Glutamatergic neuron (in vitro differentiated cells): ENCODE measurements at places on chromosomes 1 and 21. TPM values are rescaled to one million over a fixed set of nuclear protein-coding genes. Genes with fewer than 3 reads are reported as not detected.
A peak's percentile ranks its signal among the peaks of the same experiment; 100 is the strongest.

Gene RHCE
- total RNA-seq: 1.2 TPM

DNA sequence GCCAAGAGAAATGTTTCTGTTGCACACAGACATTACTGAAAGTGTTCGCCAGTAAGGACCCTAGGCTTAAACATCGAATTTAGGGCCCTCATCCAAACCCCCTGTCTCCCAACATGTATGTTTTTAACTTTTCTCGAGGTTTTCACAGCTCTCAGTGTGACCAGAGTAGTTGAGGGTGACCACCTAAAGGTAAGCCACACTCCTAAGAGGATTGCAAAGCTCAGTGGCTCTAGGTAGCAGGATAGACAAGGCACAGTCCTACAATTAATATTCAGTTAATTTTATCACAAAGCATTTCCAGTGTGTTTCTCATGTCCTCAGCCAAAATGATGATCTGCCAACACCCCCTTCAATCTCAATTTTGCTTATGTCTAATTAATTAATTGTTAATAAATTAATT, 695 bp upstream of the ALG14 start:
- peaks cover 3% of the 10 kb centered on the region for H3K27me3 ChIP-seq
- H3K36me3 ChIP-seq: no peaks in the 10 kb centered on the region
- peak overlapping the region; percentile 82 for H3K27ac ChIP-seq
- H3K4me1 ChIP-seq: peaks cover 2% of the 10 kb centered on the region

- H3K27ac ChIP-seq: peak overlapping the region; percentile 11
- no peak for DNase-seq
- H3K4me1 ChIP-seq: peaks cover 11% of the 10 kb centered on the region
- H3K36me3 ChIP-seq: peaks cover 17% of the 10 kb centered on the region
- peaks cover 14% of the 10 kb centered on the region for H3K27me3 ChIP-seq
These were observed 237.9 kb downstream of the FOXD2 start for GRCh38 chr1:47675721-47676120.

- H3K27ac ChIP-seq: no peak overlapping the region
- H3K4me1 ChIP-seq: peaks cover 5% of the 10 kb centered on the region
- DNase-seq: no peak
- no peaks in the 10 kb centered on the region for H3K36me3 ChIP-seq
- H3K27me3 ChIP-seq: no peaks in the 10 kb centered on the region
These were observed 58.0 kb upstream of the CTPS1 start for GRCh38 chr1:40921522-40921921.

DNA sequence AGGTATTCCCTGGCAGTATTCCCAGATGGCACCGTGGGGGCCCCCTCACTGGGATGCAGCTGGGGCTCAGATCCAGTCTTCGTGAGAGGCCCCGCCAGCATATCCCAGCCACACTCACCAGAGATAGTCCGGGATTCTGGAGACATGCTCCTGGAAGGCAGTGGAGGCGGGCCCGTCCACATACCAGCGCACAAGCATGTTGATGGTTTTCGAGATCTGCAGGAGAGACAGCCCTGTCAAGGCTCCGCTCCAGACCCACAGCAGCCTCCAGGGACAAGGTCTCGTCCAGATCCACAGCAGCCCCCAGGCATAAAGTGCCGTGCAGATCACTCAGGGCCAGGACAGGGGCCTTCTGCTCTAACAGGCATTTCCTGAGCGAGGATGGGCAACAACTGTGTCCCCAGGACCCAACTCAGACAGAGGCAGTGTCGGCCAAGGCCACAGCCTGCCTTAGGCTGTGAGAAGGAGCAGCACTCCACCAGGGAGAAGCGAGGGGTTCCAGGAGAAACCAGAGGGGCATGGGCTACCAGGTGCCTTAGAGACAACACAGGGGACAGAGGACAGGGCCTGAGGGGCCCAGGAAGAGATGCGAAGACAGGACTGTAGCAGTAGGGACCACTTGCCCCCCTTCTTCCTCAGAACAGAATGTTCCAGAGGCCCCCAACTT, 14.8 kb downstream of the LSS start:
- H3K36me3 ChIP-seq: peaks cover 4% of the 10 kb centered on the region
- peak overlapping the region; percentile 50 for H3K27ac ChIP-seq
- DNase-seq: no peak
- peaks cover 11% of the 10 kb centered on the region for H3K27me3 ChIP-seq

Gene GFI1
- total RNA-seq: not detected

DNA sequence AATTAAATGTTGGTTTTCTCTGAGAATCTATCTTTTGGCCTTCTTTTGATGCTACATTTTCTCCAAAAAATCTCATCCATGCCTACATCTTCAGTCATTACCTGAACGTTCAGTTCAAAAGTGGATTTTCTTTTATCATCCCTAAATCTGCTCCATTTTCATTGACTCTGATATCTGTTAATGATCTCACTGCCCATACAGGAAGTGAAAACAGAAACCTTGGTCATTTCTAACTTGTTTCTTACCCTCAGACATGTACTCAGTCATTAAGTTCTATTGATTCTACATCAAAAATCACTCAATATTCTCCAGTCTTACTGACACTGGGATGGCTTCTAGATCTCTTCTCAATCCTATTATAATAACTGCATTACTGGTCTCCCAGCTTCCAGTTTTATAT, 22.7 kb downstream of the PRKACB start:
- peaks cover 3% of the 10 kb centered on the region for H3K27me3 ChIP-seq
- no peak for DNase-seq
- peak overlapping the region; percentile 9 for H3K4me3 ChIP-seq
- H3K27ac ChIP-seq: no peak overlapping the region
